Stimulated activated CD4-positive, alpha-beta T cell treated with anti-CD3 and anti-CD28 coated beads, Interleukin-1b, Interleukin-23, amount 100 ng/mL, for 48 hours (primary cell): ENCODE measurements at places on chromosomes 1 and 21.

GRCh38 chr1:98044071-98044697, 123.3 kb upstream of the DPYD start:
- no peak for DNase-seq

GRCh38 chr1:2306151-2306978, 78.2 kb downstream of the SKI start:
- no peak for DNase-seq

DNA sequence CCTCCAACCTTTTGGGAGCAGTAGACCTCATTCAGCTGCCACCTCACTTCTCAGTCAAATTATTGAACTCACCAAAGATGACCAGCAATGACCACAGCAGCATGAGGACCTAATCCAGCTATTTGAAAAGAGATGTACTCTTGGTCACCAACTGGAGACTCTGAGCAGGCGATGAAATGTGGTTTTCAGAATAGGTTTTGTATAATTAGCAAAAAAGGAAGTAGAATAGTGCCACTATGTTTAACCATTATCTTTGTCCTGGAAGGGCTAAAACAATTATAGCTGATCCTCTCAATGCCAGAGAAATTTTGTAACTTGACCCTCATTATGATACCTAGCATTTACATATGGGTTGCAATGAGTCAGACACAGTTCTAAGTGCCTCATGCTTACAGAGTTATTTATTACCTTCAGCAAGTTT, at the start of gene FCRL2:
Gene FCRL2, minus strand, starts transcription at position 162 of the 421 bp plus-strand sequence. Its CDS starts 59 bp downstream, at position 103.
- no peak for DNase-seq

DNA sequence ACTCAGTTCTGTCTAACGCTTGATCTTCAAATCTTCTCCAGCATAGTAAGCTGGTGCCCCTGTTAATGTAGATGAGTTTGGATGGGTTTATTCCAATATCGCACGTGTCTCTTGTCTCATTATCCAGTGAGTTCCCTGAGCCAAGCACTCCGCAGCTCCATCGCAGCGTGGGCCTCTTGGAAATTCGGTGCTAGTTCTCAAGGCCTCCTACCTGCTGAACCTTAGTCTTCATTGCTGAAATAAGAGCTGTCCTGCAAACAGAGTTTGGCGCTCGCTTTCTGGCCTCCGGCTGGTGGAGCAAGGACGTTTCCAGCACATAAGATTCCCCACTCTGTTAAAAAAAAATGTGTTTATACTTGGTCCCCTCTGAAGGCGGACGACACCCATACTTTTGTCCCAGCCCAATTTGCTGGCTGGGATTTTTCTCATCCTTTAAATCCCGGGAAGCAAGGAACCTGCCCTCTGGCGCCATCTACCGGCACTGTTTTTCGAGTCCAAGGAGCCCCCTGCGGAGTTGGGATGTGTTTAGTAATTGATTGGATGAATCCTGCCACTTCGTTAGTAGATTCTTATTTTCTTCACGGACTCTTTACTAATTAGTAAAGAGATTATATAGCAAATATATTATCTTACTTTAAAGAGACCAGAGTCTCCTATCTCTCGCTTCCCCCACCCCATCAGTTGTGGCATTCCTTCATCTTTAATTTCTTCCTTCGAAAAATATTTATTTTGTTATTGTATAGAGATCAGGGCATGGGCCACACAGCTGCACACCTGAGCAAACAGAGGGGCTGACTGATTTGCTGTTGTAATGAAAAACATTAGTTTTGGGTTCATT, 14.7 kb downstream of the JUN start:
- peak; percentile 31 for DNase-seq
